ENCODE measurements at places on chromosomes 3 and 15.

GRCh38 chr15:80966431-80967197, 23.0 kb downstream of the MESD start:
- no peak for DNase-seq

- DNase-seq, result no peak
Observed at GRCh38 chr3:20773320-20773984, 587.4 kb upstream of the SGO1 start.

DNA sequence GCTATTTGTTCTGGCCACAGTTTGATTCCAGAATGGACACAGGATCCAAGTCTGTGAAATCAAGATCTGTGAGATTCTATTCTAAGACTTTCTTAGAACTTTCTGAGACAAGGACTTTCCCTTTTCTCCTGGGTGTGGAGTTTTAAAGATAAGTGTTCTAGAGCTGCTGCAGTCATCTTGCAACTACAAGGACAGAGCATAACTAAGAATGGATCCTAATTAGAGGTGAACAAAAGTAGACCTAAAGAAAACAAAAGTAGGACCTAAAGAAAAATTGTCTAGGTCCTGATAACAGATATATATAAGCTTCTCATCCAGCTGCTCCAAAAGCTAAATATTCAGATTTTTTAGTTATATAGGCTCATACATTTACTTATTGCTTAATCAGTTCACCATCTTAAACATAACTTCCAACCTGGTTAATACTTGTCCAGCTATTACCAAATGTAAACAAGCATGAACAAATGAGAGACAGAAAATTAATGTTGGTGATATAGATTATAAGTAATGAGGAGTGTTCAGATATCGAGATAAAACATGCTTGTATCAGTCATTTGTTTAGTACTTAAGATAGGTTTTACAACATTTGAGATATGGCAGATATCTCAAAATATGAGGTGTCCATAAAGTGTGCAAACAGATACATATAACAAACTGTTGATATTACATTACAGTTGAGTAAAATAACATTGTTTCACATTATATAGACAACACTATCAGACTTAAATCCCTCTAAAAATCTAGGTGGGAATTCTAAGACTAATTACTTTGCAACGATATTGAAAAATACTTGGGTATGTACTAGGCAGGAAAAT, 75.1 kb downstream of the CD200 start:
- DNase-seq, result no peak

- no peak for DNase-seq
Observed at GRCh38 chr3:188948997-188949389, 222.8 kb upstream of the TPRG1 start.

- peak; percentile 98 for DNase-seq
Observed at GRCh38 chr15:26082221-26083109, 219.3 kb upstream of the ATP10A start.

DNA sequence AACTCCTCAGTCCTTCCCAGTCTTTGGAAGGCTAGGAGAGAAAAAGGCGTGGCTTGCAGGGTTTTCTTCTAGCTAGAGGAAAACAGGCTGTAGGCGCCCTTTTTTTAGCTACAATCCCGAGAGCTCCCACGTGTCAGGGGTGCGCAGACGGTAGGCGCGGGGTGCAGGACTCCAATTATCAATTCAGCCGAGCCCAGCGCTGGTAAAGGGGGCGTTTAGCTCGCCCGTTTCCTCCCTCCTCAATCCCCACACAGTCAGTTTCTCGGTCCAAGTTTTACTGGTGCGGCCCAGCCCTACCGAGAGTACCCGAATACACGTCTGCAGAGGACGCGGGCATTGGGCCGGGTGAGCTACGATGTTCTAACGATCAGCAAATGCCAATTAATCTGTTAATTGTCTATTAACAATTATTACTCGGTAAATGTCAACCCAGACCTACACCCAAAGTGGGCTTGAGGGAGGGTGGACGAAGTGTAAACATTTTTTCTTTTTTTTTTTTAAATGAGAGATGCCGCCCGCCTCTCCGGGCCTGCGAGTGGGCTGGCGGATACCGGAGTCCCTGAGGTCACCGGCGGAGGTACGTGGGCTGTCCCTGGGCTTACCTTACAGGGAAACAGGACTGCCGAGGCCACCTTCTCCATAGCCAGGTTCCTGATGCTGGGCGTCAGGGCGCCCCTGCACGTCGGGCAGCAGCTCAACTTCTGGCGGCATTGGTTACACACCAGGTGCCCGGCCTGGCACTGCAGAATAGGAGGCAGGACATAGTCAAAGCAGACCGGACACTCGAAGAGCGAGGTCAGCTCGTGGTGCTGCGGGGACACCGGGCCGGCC, 923 bp downstream of the SIAH2 start:
- peak; percentile 53 for DNase-seq

DNA sequence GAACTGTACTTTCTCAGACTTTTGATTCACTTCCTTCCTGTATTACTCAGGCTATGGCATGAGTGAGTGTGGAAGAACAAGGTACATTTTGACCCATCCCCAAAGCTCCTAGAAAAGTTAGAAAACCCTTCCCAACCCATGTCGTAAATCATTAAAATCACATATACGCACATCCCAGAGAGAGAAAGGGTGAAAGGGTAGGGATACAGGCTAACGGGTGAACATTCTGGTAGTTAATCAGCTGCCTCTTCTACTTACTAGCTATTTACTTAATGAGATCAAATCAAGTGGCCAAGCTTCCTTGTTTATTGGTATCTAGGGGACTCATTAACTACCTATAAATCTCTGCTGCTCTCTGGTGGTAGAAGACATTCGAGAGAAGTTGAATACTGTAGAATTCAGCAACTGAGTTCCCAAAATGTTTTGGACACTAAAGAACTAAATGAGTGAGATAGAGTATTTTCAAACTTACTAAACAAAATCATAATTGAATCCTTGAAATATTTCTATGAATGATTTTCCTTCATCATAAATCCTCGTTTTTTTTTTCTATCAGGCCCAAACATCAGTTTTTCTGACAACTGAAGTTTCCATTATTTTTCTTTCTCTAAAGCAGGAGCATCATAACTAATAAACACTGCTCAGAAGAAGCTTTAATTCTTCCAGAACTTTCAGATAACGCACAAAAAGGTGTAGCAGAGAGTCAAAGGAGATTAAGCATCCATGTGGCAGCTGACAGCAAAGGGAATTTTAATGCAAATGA, 124.2 kb downstream of the IMPG2 start:
- peak; percentile 90 for DNase-seq

GRCh38 chr3:65919826-65920225, 118.9 kb downstream of the MAGI1 start:
- peak; percentile 20 for DNase-seq

GRCh38 chr15:90481023-90481422, 48.7 kb upstream of the CRTC3 start:
- no peak for DNase-seq

GRCh38 chr15:54576298-54576935, 598.2 kb downstream of the UNC13C start:
- no peak for DNase-seq

DNA sequence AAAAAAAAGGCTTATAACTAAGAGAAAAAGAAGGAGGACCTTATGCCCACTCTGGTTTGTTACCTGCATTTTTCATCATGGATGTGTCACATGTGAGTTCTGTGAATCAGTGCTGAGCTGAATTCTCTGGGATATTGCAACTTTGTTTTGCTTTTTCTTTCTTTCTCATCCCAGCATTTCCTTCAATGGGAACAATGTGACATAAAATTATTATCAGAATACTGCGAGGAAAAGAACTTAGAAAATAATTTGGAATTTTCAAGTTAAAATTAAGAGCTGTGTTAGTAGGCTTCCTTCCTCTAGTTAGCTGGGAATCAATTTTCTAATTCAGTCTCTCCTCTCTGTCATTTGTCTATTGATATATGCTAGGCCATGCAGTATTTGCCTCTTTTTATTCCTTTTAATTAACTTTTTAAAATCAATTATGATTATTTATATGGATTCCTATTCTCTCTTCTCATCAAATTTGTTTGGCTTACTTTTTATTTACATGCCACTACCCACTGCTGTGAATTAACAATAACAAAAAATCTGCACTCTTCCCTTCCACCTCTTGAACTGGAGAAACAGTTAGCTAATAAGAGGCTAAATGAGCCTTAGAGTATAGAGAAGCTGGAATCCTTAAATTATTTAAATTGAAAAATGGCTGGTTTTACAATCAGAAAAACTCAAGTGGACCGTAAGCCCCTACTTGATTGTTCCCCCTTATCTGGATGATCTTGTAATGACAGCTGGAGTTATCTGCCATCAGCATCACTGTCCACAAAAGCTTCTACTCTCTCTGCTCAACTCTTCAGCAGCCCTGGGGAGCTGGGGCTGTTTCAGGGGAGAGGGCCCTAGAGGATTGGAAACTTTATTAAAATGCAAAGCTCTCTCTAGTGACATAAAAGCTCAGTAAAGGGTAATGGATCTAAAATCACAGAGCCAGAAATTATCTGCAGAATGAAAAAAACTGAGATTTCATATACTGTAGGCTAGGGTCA, 95.3 kb upstream of the SOX2 start:
- no peak for DNase-seq

DNA sequence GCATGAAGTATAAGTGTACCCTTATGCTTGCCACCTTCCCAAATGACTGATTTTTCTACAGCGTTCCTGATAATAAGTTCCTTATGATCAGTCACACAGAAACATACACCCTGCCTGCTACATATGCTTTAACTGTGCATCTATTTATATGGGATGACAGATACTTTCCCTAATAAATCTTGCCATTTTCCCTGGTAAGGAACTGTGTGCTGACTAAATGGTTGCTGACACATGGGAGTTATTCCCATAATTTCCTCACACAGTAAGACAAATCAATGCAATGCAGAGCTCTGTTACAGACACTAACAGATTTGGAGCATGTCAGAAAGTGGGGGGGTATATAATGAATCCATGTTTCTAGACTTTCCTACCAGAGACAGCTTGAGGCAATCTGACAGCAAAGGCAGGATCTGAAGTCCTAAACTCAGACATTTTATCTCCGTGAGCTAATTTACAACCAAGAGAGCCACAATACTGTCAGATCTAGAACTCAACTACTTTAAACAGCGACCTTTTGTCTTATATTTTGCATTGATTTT, 86.9 kb upstream of the TCF12 start:
- DNase-seq, result no peak

DNA sequence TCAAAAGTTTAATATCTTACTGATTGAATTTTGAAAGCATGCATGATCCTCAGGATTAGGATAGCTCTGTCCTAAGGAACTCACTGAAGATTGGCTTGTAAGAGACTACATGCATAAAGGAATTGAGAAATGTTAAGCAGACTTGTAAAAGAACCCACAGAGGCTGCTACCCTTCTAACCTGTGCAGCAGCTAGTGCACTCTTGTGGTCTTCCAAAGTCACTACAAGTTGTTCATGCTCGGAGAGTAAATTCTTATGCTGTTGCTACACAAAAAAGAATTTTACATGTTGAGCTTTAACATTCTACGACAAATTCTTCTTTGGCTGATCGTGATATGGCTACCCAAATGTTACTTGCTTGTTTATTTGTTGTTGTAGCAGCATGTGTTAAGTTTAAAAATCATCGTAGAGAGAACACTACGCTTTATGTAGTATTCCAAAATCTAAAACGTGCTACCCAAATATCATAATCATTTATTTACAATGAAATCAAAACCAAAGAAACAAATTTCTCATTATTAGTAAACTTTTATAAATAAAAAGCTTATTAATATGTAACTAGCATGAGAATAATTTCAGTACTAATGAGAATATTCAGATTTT, 55.0 kb downstream of the GOLIM4 start:
- peak; percentile 79 for DNase-seq

GRCh38 chr15:64066451-64066850, 20.2 kb upstream of the DAPK2 start:
- DNase-seq, result peak; percentile 41

GRCh38 chr3:101216710-101217465, 103.5 kb downstream of the IMPG2 start:
- peak; percentile 75 for DNase-seq

DNA sequence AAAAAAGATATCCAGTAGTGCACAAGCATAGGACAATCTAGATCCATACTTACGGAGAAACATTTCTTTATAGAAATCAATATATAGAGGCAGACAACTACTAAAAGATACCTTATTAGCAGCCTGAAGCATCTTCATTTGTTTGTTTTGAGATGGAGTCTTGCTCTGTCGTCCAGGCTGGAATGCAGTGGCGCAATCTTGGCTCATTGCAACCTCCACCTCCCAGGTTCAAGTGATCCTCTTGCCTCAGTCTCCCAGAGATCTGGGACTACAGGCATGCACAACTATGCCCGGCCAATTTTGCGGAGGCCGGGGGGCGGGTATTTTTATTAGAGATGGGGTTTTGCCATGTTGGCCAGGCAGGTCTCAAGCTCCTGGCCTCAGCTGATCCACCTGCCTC, 18.3 kb upstream of the SLMAP start:
- no peak for DNase-seq

DNA sequence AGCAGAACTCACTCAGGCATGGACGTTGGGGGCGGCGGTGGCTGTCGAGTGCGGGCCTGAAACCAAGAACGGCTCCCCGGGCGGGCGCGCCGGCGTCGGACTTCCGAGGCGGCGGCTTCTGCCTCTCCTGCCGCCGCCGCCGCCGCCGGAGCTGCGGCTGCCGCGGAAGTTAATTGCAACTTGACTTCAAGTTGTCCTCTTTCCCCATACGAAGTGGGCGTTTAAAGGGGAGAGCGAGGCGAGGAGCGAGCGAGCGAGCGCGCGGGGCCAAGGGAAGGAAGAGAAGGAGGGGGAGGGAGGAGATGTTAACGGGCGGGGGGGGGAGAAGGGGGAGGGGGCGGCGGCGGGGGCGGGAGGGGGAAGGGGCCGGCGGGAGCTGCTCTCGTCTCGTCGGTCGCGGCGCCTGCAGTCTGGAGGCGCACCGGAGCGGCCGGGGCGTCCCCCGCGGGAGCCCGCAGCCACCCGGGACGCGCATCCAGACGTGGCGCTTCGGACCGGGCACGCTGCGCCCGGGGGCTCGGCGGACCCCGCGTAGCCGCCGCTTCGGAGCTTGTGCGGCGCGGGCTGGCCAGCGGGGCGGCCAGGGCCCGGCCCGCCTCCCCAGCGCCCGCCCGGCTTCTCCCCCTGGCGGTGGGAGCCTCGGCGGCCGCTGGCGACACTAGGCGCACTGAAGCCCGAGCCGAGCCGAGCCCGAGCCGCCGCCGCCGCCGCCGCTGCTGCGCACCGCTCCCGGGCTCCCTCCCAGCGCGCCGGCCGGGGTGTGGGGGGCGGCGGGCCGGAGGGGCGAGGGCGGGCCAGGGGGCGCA, 19.7 kb upstream of the SATB1 start:
- peak; percentile 68 for DNase-seq

GRCh38 chr15:90529011-90529370, 732 bp upstream of the CRTC3 start:
- DNase-seq, result no peak

DNA sequence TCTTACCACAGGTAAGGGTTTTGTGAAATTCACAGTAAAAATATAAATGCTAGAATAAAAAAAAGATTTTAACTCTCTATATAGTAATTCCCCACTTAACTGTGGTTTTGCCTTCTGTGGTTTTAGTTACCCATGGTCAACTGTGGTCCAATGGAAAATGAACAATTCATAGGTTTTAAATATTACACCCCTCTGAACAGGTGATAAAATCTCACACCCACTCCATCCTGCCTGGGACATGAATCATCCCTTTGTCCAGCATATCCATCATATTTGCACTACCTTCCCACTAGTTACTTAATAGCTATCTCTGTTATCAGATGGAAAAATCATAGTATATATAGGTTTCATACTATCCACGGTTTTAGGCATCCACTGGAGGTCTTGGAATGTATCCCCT, 49.2 kb downstream of the HDGFL3 start:
- no peak for DNase-seq

- DNase-seq, result no peak
Observed at GRCh38 chr15:85810075-85810474, 15.3 kb upstream of the KLHL25 start.

GRCh38 chr3:81952141-81952540, 190.7 kb upstream of the GBE1 start:
- DNase-seq, result no peak

Data from cardiac fibroblast (primary cell).